GM12878 (cell line): ENCODE measurements at places on chromosomes 1 and 21. TPM values are rescaled to one million over a fixed set of nuclear protein-coding genes. Genes with fewer than 3 reads are reported as not detected.

DNA sequence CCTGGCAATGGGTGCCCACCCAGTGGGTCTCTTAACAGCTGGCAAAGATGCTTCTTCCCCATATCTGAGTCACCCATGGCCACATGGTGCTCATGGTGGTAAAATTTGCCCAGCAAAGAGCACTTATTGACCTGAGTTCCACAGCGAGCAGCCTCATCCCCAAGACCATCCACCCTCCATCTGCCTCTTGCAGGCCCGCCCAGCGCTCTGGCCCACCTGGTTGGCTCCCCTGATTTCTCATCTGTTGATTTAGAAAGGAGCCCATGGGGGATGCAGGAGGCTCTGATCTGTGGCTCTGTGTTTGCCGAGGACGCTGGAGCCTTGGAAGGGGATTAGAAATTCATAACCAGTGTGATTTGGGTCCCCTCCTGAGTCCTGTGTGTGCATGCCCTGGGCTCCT, 657.5 kb downstream of the PTPRU start:
- H3K27ac ChIP-seq: no peak overlapping the region
- no peaks in the 10 kb centered on the region; the same call in 1 of the 2 replicates for H3K4me1 ChIP-seq
- no peaks in the 10 kb centered on the region for H3K27me3 ChIP-seq
- H3K4me3 ChIP-seq: no peak overlapping the region

The CCDC24 gene
- 2.2 and 3.1 TPM in 2 replicates for total RNA-seq

The GCSAML gene
- not detected in 2 replicates for total RNA-seq

DNA sequence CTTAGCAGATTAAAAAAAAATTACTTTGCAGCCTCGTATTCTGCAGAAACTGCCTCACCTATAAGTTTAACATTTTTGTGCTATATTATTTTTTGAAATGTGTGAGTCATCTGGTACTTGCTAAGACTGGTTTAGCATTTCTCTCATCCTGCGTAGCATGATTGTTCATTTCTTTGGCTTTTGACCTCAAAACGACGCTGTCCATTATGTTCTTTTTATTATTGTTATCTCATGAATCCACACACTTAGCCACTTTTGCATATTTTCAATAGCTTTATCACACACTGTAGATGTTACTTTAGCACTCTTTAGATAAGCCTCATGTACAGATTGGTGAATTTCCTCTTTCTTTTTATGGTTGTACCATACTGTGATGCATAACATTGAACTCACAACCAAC, 1004.9 kb upstream of the NCAM2 start:
- no peak for DNase-seq
- no peak overlapping the region for H3K4me3 ChIP-seq
- no peaks in the 10 kb centered on the region for H3K36me3 ChIP-seq
- no peak overlapping the region for H3K27ac ChIP-seq

DNA sequence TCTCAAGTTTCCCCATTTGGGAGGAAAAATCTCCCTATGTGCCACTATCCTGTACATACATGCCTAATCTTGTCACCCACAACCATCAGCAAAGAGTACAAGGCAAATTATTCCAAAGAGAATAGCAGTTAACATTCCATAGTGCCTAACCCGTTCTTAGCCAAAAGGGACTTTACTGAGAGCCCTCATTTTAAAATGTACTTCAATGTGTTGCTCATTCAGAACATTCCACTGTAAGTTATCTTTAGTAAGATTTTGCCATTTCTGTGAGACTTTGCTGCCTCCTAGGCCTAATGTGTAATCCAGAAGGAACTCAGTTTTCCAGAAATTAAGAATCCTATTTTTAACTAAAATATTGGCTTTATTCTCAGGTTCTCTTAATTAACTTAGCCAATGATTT, 11.3 kb upstream of the MRPL55 start:
- H3K27ac ChIP-seq: no peak overlapping the region
- H3K4me3 ChIP-seq: no peak overlapping the region
- no peaks in the 10 kb centered on the region for H3K4me1 ChIP-seq
- no peaks in the 10 kb centered on the region for H3K27me3 ChIP-seq
- no peak for DNase-seq

DNA sequence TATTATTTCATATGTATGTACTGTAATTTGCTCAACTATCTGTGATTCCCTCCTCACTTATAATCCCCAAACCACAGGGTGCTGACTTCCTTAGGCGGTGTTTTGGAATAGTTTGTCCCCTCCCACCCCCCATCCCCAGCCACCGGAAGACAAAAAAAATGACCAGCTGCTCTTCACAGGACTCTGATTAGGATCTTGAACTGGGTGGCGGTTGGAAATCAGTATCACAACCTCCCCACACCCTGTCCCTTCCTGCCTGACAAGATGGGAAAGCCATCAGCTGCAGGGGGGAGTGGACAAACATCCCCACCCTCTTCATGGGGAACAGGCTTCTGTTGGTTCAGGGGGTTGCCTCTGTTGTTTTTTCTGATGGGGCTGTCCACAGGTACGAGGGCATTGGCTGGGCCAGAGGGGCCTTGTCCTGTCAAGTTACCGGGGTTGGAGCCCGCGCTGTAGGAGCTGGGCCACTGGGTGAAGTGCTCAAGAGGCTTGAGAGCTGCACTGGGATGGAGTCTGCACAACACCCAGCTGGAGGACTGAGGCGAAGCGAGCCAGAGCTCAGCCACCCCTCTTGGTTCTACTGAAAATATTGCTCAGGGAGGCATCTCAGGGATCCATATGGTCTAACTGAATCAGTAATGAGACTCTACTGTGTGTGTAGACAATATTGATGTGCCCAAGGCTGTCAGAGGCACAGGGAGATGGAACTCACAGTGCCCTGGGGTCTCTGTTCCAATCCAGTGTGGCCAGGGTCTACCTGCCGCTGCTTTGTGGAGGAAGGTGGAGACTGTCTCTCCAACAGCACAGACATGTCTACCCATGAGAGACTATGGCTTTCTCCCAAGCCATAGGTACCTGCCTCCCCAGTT, 28.2 kb downstream of the NAV1 start:
- H3K27me3 ChIP-seq: no peaks in the 10 kb centered on the region
- no peaks in the 10 kb centered on the region for H3K36me3 ChIP-seq
- no peak overlapping the region for H3K27ac ChIP-seq
- no peak for DNase-seq

DNA sequence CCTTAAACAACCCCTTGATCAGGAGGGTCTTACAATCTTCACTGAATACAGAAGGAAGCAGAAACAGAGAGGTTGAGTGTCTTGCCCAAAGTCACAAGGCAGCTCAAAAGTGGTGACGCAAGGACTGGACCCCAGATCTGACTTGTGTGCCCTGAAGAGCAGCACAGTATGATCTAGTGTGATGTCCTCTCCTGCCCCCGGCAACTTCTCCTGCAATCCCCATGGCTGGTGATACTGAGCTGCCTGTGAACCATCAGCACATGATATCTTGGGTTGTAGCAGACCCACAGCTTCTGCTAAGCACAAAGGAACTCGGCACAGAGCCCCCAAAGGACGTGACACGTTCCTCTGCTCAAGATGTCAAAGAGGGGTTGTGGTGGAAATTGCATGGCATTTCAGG, 51.2 kb upstream of the EDN2 start:
- H3K27ac ChIP-seq: no peak overlapping the region
- H3K4me1 ChIP-seq: no peaks in the 10 kb centered on the region
- H3K4me3 ChIP-seq: no peak overlapping the region
- no peak for DNase-seq
- H3K36me3 ChIP-seq: no peaks in the 10 kb centered on the region
- no peaks in the 10 kb centered on the region for H3K27me3 ChIP-seq

DNA sequence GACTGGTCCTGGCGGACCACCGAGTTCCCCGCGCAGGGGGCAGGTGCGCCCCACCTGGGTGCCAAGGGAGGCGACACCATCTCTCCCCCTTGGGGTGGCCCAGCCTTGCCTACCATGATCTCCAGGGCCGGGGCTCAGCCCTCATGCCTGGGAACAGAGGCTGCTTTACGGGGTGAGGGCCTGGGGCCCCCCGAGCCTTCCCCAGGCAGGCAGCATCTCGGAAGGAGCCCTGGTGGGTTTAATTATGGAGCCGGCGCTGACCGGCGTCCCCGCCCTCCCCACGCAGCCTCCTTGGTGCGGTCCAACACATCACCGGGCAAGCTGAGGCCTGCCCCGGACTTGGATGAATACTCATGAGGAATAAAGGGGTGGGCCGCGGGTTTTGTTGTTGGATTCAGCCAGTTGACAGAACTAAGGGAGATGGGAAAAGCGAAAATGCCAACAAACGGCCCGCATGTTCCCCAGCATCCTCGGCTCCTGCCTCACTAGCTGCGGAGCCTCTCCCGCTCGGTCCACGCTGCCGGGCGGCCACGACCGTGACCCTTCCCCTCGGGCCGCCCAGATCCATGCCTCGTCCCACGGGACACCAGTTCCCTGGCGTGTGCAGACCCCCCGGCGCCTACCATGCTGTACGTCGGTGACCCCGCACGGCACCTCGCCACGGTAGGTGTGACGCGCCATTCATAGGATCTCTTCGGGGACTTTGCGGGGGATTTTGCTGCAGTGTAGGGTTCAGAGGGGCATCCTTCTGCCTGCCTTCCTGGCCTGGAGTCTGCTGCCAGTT, 38.2 kb downstream of the TP73 start:
- no peak overlapping the region for H3K27ac ChIP-seq
- no peak for DNase-seq
- peaks cover 10% of the 10 kb centered on the region for H3K4me1 ChIP-seq
- H3K36me3 ChIP-seq: no peaks in the 10 kb centered on the region; the same call in 1 of the 2 replicates

The GBP3 gene
- total RNA-seq: 1.8 and 2.4 TPM in 2 replicates

- no peaks in the 10 kb centered on the region for H3K36me3 ChIP-seq
- H3K27ac ChIP-seq: no peak overlapping the region
- no peaks in the 10 kb centered on the region; the same call in none of the 2 replicates for H3K4me1 ChIP-seq
Measured at GRCh38 chr1:20871419-20871818, 84.3 kb upstream of the HP1BP3 start.

GRCh38 chr21:44260791-44261631, 686 bp downstream of the DNMT3L start:
- no peaks in the 10 kb centered on the region for H3K27me3 ChIP-seq
- no peaks in the 10 kb centered on the region; the same call in 1 of the 2 replicates for H3K4me1 ChIP-seq
- H3K36me3 ChIP-seq: no peaks in the 10 kb centered on the region
- DNase-seq: no peak

- no peaks in the 10 kb centered on the region; the same call in 1 of the 2 replicates for H3K4me1 ChIP-seq
- H3K4me3 ChIP-seq: no peak overlapping the region
- DNase-seq: no peak
- peaks cover 5% of the 10 kb centered on the region; the same call in 1 of the 2 replicates for H3K27me3 ChIP-seq
Measured at GRCh38 chr1:26359981-26360806, 6.3 kb upstream of the CRYBG2 start.

DNA sequence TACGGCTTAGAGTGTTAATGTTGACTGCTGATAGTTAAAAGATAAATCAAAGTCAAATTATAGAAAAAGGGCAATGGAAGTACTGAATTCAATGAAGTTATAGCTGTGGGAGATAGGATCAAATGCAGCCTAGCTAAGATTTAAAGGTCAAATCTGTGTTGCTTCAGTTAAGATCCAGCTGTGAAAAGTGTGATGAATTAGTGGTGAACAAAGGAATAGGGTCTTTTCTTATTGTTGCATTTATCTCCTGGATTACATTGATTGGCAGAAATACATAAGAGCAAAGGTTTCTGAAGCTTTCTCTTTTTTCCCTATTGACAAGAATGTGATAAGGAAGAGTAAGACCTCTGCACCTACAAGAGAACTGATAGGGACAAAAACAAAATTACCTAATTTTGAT, 1234.6 kb upstream of the ADGRL2 start:
- H3K4me3 ChIP-seq: no peak overlapping the region
- no peak overlapping the region for H3K27ac ChIP-seq

The MTR gene
- total RNA-seq: 38.7 TPM in 2 replicates

DNA sequence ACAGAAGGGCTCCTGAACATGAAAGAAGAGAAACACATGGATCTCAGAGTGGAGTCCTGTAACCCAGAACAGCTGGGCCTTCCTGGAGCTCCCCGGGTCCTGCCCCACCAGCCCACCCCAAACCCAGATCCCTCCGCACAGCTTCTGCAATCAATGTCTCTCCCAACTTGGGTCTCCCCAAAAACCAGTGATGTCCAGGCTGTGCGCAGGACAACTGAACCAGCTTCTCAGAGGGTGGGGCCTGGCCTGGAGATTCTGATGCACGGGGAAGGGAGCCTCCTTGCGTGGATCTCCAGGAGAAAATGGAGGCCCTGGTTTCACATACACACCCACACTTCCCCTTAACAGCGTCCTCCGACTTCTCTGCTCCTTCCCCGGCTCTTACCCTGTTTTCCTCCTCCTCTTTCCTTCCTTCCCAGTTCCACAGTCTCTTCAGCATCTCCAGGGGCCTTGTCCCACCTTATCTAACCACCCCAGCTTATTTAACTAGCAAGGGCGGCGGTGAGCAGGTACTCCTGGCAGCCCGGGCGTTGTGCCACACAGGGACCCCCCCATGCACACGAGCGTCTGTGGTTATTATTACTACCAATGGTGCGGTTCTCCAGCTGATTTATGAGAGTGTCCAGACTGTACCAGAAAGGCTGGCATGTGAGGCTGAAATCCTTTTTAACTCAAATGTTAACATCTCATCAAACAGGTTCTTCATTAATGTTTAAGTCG, 11.2 kb upstream of the MX2 start:
- DNase-seq: no peak
- H3K4me3 ChIP-seq: no peak overlapping the region
- no peaks in the 10 kb centered on the region for H3K36me3 ChIP-seq
- H3K4me1 ChIP-seq: no peaks in the 10 kb centered on the region
- no peaks in the 10 kb centered on the region for H3K27me3 ChIP-seq

The SAMSN1 gene
- 40.0 and 45.5 TPM in 2 replicates for total RNA-seq

- no peak for DNase-seq
- H3K27ac ChIP-seq: peak overlapping the region; percentile 99
- H3K36me3 ChIP-seq: peaks cover 16% of the 10 kb centered on the region
- H3K4me1 ChIP-seq: peaks cover 5% of the 10 kb centered on the region
Measured at GRCh38 chr1:156212130-156212529, 677 bp upstream of the PMF1 start.

DNA sequence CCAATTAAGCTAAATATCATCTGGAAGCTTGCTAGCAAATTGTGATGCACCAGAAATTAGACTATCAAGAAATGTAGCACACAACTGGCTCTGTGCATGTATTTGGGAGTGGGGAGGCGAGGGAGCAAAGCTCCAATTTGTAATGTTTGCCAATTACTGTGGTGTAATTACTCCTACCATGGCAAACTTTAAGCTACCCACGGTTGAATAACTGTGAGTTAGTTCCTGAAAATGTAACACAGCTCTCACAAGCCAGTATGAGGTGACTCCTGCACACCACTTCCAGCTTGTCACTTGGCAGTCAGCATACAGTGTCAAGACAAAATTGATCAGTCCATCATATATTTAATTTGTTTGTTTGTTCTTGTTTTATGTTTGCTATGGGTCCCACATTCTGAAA, 141.2 kb downstream of the TM2D1 start:
- DNase-seq: no peak
- no peak overlapping the region for H3K27ac ChIP-seq
- no peak overlapping the region for H3K4me3 ChIP-seq
- H3K36me3 ChIP-seq: no peaks in the 10 kb centered on the region

GRCh38 chr1:33142483-33143064, 39.3 kb downstream of the TRIM62 start:
- H3K4me3 ChIP-seq: no peak overlapping the region
- H3K27me3 ChIP-seq: no peaks in the 10 kb centered on the region
- no peaks in the 10 kb centered on the region for H3K4me1 ChIP-seq
- H3K36me3 ChIP-seq: no peaks in the 10 kb centered on the region

- H3K27me3 ChIP-seq: no peaks in the 10 kb centered on the region
- H3K4me1 ChIP-seq: no peaks in the 10 kb centered on the region
- H3K27ac ChIP-seq: no peak overlapping the region
- H3K4me3 ChIP-seq: no peak overlapping the region
- no peaks in the 10 kb centered on the region for H3K36me3 ChIP-seq
Measured at GRCh38 chr1:106676021-106676420, 380.5 kb upstream of the PRMT6 start.

- no peaks in the 10 kb centered on the region for H3K4me1 ChIP-seq
- H3K36me3 ChIP-seq: no peaks in the 10 kb centered on the region
- H3K27me3 ChIP-seq: no peaks in the 10 kb centered on the region; the same call in 1 of the 2 replicates
- no peak overlapping the region for H3K27ac ChIP-seq
- DNase-seq: no peak
Measured at GRCh38 chr1:151583796-151584195, 28.1 kb upstream of the SNX27 start.
